ENCODE measurements at places on chromosomes 3 and 15. TPM values are rescaled to one million over a fixed set of nuclear protein-coding genes. Genes with fewer than 3 reads are reported as not detected.

Gene RTP3
- total RNA-seq = not detected

Gene INO80
- 25.4 TPM for total RNA-seq

Gene NR2C2
- total RNA-seq = 13.4 TPM

Gene AADAC
- total RNA-seq = 1.3 TPM

Gene OSTN
- total RNA-seq = not detected

Gene MYL3
- total RNA-seq = not detected

Gene CLDN16
- total RNA-seq = not detected

Gene SNX22
- total RNA-seq = 0.40 TPM

Gene MIX23
- total RNA-seq = 22.8 TPM

Gene IQCF5
- total RNA-seq = not detected

Gene SLC28A1
- not detected for total RNA-seq

Gene ISLR2
- total RNA-seq = 4.4 TPM

Gene LRRC31
- total RNA-seq = not detected

Gene XCR1
- not detected for total RNA-seq

Gene CKMT1A
- total RNA-seq = not detected

Gene HYAL3
- total RNA-seq = 7.4 TPM

Gene ANKUB1
- not detected for total RNA-seq

Gene SPATA16
- not detected for total RNA-seq

Gene ANKRD34C
- not detected for total RNA-seq

Gene ACTL6A
- total RNA-seq = 64.4 TPM

Gene AKAP13
- 36.8 TPM for total RNA-seq

Gene MYZAP
- 0.72 TPM for total RNA-seq

Gene TLR9
- not detected for total RNA-seq

Gene CADPS
- total RNA-seq = 1.9 TPM

Gene ACTC1
- 0.52 TPM for total RNA-seq

Gene KLHDC8B
- total RNA-seq = 42.7 TPM

Gene TEX9
- total RNA-seq = 2.0 TPM

Gene GOLGA6D
- total RNA-seq = not detected

Gene WDR49
- total RNA-seq = 0.13 TPM

Gene EOMES
- not detected for total RNA-seq

All from epithelial cell of alveolus of lung (primary cell).